ENCODE measurements at places on chromosomes 5 and 9.

- no peak for DNase-seq
These were observed 402.3 kb downstream of the TAF11L14 start for GRCh38 chr5:18036531-18036930.

DNA sequence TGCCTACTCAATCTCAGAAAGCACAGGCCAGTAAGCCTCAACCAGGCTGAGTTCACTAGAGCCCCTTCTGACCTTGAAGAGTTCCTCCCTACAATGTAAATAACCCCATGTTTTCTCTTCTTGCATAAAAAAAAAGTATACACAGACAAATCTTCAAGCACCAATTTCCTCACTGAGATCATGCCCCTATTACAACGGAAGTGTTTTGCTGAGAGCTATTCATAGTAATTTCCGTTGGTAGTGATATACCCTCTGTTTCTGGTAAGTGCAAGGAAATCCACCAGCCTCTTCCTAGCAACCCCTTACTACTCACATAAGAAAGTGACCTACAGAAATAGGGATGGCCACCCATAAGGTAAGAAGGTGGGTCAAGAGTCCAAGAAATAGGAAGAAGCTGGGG is 76.4 kb upstream of the TARS1 start:
- no peak for DNase-seq

- no peak for DNase-seq
These were observed 244.9 kb upstream of the IRX1 start for GRCh38 chr5:3350781-3351180.

DNA sequence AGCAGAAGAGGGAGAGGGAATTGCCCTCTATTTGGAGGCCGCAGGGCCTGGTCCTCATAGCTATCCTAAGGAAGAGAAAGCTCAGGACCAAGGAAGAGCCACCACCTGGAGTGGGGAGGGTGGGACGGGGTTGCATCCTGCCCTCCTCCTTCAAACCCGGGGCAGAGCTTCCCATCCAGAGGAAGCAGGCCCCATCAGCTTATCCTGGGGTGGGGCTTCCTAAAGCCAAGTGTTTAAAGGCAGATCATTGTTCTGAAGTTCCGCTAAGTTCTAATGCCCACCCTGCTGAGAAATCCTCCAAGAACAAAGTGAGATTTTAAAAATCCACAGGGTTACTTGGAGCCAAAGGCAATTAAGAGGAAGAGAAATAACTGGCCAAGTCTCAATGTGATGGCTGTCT is 210.3 kb downstream of the C9orf152 start:
- no peak for DNase-seq

GRCh38 chr5:179219661-179220620 is 125.3 kb downstream of the ADAMTS2 start:
- no peak for DNase-seq

DNA sequence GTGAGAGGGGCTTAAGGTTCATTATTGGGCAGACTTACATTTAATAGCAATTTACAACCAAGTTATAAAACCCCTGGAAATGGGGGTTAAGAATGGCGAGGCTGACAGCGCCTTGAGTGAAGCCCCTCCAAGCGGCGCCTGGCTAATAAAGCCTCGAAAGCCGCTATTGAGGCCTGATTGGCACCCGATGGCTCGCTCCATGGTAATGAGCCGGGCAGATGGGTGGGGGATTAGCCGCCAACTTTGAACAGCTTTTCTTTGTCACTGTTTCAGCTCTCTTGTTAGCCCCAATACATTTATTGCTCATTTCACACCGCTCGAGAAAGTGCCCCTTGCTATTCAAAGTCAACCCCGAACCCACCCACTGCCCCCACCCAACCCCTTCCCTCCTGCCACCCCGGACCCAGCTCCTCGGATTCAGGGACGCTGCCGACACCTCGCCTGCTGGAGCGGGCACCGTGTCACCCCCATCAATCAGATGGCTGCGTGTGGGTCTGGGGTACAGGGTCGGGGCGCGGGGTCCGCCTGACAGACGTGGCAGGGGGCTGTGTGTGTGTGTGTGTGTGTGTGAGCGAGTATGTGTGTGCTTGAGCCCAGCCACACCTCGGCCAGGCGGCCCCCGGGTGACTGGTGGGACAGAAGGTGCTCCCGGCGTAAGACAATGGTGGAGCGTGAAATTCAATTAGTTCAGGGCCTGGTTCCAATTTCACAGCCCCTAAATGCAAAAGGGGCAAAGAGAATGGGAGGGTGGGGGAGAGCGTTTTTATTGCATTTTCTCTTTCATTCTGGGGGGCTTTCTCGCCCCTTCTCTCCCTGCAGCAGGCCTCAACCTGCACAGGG is 34.2 kb downstream of the ASS1 start:
- DNase-seq: no peak

GRCh38 chr9:16879416-16879815 is 8.9 kb upstream of the BNC2 start:
- DNase-seq: no peak

- DNase-seq: no peak
These were observed 47.0 kb downstream of the KIAA0825 start for GRCh38 chr5:94571415-94571814.

DNA sequence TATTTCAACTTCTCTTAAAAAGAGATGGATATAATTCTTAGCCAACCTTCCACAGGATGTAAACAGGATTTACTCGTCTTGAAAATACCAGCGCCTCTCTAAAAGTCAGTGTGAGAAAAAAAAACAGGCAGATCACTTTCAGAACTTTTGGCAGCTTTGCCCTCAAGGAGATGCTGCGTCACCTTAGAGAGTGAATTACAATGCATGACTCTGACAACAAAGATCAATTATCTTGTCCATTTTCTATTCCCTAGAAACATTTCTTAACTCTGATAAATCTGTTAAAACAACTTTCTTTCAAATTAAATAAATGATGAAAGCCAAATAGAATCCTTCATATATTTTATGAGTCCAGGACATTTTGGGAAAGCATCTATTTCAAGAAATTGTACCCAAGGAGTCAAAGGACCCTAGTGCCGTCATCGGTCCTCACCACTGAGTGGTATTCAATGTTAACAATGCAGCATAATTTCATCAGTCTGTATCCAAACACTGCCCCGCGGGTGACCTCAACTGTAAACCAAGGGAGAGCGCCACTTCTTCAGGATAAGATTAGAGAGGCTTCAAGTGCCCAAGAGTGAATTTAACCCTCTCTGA is 536.0 kb downstream of the PDE4D start:
- no peak for DNase-seq

- DNase-seq: peak; percentile 8
These were observed 10.8 kb downstream of the ZDHHC11B start for GRCh38 chr5:773517-774264.

DNA sequence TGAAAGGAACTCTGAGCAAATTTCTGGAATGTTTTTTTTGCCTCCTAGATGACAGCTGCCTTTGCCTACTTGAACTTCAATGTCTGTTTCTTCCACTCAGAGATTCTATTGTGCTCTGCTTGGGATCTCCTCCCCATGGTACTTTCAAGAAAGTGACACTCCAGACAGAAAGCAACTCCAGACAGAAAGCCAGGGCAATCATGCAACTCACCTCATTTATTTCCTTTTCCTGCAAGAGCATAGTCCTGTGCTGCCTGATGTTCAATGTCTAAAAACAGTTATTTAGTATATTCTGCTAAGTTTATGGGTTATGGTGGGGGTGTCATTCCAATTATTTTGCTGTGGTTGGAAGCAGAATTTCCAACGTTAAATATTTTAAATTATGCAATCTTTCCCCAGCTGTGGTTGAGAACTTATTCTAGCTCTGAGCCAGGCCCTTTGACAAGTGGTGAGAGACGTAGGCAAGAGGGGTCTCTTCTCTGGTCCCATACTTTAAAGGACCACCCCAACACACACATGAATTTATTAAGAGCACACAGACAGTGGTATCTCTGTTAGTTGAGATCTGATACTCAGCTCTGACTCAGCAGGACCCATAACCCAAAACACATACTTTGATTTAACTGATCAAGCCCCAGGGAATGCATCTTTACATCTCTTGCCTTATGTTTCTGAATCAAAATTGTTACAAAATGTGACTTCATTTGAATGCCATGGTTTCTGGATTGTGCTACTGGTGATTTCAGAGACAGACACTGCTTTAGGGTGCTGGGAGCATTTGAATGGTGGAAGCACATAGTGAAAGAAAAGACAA is 39.5 kb upstream of the MAMDC2 start:
- no peak for DNase-seq

GRCh38 chr9:22790329-22790728 is 343.7 kb downstream of the DMRTA1 start:
- DNase-seq: no peak

GRCh38 chr5:173665326-173665725 is 48.9 kb upstream of the BOD1 start:
- DNase-seq: no peak

DNA sequence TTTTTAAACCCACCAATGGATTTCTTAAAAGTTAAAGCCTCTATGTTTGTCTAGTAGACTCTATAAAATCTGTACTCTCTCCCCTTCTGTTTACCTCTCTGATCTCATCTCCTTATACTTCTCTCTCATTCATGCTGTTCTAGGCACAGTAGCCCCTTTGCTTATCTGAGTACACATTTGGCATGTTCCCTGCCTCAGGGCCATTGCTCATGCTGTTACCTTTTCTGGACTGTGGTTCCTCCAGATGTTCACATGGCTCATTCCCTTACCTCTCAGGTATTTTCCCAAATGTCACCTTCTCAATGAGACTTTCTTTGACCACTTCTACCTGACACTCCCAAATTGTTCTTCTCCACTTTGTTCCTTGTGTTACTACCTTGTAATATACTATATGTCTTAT is 176.1 kb downstream of the CWC27 start:
- no peak for DNase-seq

- no peak for DNase-seq
These were observed 31.1 kb downstream of the PTPA start for GRCh38 chr9:129142138-129142935.

- no peak for DNase-seq
These were observed 85.1 kb upstream of the RAPGEF1 start for GRCh38 chr9:131824953-131825495.

DNA sequence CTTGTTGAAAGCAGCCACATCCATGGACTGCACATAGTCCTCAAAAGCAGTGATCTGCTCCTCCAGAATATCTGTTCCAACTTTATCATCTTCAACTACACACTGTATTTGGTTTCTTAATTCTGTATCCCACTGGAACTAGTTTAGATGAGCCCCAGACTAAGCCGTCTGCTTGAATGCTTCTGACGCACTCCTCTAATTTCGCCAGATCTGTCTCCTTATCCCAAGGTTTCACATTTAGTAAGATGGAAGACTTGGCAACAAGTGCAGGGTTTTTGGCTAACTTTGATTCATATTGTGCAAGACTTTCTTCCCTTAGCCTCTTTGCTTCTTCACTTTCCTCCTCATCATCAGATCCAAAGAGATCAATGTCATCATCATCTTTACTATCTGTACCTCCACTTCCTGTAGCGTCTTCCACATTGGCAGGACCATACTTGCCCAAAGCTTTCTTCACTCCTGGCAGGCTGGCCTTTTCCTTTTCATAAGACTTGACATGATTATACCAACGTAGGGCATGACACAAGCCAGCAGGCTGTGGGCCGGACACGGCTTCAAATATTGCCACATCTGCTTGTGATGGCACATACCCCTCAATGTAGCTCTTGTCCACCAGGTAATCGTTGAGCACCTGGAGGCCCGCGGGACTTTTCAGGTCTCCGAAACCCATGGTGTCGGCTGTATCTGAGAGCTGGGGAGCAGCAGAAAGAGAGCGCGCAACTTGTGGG is 56.2 kb upstream of the PIK3R1 start:
- no peak for DNase-seq

DNA sequence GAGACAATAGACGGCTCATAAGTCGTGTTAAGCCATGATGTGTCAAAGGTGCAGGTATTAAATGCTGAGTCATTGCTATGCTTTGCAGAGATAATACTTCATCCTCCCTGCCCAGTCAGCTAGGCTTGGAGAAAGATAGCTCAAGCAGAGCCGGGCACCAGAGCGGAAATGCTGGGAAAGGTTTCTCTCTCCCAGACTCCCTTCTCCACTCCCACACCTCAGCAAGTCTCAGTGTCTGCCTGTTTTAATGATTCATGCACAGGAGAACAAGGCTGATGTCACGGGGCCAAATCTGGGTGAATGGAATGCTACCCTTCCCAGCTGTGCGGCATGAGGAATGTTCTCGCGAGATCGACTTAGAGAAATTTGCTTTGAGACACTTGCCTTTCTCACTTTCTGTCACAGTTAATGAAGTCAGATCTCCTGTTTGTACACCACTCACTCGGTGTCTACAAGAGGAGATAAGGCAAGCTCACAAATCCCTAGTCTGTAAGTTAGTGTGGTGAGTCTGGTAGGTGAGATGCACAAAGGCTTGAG is 204.4 kb downstream of the EFNA5 start:
- no peak for DNase-seq

DNA sequence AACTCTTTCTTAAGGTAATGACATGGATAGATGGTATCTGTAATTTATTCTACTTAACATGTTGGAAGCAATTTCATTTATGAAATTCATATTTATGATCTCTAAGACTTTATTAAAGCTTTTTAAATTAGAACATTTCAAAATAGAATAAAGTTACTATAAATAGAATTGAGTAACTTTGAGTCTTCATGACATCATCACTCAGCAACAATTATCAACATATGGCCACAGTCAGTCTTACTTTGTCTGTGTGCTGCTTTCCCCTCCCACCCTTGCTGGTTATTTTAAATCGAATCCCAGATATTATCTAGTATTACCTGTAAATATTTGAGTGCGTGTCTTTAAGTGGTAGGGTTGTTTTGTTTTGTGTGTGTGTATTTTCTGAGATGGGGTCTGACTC is 65.2 kb downstream of the IPO11 start:
- no peak for DNase-seq

- DNase-seq: no peak
These were observed 95.5 kb downstream of the ZCCHC7 start for GRCh38 chr9:37215830-37216229.

DNA sequence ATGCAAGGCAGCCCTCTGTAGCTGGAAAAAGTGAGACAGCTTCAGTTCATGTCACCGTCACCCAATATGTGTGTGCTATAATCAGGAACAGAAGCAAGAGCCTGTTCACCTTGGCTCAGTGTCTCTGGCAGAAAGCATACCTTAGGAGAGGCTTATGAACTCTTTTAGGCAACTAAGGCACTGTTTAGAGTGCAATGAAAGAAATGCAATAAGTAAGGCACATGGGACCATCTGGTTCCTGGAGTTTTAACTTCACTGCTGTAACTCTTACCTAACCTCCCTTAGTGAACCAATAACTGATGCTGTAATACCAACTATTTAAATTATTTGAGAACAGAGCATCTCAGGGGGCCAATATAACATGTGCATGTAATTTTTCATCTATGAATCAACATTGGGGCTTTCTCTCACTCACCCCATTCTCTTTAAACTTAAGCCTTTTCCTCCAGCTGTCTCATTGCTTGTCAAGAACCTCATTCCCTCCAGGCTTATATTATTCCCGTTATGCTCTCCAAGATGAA is 32.4 kb downstream of the C9 start:
- no peak for DNase-seq
